ENCODE measurements at places on chromosomes 4 and X.

GRCh38 chr4:38576767-38577166, 87.2 kb upstream of the KLF3 start:
- DNase-seq = no peak

- no peak for DNase-seq
Observed at GRCh38 chrX:130262231-130262630, 6.5 kb downstream of the ZNF280C start.

GRCh38 chrX:123854329-123854728, 5.5 kb upstream of the XIAP start:
- no peak for DNase-seq

- DNase-seq = no peak
Observed at GRCh38 chrX:22664826-22665225, 334.9 kb upstream of the DDX53 start.

GRCh38 chrX:56232221-56233082, at the start of gene KLF8:
Gene KLF8, plus strand, starts transcription at chrX:56232356. Its CDS starts 979 bp downstream, at chrX:56233335.
- DNase-seq = peak; percentile 35

GRCh38 chr4:42703813-42704212, 46.9 kb upstream of the ATP8A1 start:
- DNase-seq = no peak
